HepG2 (cell line): ENCODE measurements at places on chromosomes 13 and 19.

DNA sequence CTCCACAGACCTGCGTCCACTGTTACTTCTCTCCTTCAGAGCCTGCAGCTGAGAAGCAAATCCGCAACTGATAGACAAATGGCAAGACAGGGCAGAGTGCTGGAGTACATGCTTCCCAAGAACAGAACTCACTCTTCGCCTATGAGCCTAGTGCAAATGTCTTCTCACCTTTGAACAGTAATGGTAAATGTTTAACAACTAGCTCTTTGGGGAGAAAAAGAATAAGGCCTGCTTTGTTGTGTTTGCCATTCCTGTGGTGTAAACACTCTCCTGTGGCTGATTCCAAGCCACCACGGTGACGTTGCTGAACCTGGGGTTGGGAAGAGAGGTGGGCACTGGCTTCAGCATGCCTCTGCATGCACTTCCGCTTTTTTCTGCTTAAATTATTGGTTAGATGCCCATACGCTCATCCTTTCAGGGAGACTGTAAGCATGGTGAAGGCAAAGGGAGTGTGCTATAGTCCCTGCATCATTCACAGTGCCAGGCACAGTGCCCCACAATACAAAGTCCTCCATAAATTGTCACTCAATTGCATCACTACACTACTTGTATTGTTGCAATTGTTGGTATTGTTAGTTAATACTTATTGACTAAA is 28.1 kb upstream of the GTF3A start:
- DNase-seq: peak; percentile 95

DNA sequence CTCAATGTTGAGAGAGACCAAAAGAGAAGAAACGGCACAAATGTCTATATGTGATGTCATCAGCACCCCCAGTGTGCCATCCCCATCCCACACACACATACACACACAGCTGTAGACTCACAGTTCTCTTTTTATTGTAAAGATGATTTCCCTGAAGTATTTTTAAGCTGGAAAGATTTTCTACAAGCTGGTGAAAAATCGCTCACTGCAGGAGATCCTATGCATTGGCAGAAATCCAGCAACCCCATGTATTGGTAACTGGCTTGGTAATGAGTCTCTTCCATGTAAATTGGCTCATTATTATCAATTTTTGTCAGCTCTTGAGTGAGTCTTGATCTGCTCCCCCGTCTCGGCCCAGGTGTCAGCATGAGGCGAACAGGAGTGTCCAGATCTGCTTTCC is 107.1 kb upstream of the UQCRFS1 start:
- DNase-seq: no peak

GRCh38 chr19:3125900-3126524 is 9.8 kb upstream of the GNA15 start:
- DNase-seq: peak; percentile 43

- DNase-seq: no peak
These were observed 212.5 kb upstream of the SOX1 start for GRCh38 chr13:111854403-111854802.

DNA sequence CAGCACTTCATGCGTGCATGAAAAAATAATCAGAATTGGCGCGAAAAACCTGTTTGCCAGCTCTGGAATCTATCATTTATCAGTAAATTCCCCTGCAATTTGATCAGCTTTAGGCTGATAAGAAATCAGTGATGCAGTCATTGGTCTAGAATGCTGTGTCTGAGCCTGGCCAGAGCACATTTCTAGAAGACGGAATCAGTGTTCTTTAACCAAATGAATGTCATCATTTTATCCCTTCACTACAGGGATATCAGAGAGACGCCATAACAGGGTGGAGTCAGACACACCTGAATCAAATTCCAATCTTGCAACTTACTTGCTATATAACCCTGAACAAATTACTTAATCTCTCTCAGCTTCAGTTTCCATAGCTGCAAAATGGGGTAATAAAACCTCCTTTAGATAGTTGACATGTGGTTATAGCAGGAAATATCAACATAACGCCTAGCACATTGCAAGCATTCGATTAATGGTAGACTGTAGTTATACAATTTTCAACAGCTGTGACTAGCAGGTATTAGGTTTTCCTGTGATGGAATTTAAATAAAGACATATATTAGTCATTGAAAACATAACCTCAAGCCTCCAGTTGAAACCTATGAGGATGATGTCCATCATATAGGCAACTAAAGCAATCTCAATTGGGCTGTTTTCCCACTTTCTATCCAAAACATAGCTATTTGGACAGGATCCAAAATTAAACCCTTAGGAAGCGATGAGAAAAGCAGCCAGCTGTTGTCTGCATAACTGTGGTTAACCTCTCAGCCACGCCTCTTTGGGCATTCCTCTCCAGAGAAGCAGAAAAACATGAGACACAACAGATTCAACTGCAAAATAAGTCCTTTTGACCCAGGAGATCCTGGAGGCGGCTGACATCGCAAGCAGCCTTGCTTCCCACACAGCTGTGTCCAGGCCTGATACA is 51.6 kb upstream of the UBL3 start:
- no peak for DNase-seq

GRCh38 chr19:46295401-46296201 is 1.2 kb upstream of the HIF3A start:
- no peak for DNase-seq

DNA sequence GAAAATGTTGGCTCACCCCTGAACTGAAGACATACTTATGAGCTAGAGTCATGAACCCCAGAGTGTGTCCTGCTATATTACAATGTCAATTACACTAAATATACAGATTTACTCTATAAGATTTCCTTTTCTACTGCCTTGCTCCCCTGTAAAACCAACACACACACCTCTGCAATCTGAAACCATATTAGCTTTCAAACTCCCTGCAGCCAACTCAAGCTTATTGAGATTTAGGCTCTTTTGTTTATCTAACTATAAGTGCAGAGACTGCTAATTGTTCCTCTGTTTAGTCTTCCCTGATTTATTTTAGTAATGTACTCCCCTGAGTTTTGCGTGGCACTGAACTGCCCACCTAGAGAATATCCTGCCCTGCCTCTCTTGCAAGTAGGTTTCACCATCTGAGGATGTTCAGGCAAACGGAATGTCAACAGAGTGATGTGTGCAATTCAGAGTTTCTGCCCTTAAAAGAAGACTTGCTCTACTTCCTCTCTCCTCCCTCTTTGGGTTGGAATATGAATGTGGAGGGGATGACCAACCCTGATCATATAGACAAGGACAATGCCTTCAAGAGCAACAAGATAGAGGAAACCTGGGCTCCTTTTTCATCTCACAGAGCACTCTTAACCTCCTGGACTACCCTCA is 22.3 kb downstream of the FAM216B start:
- DNase-seq: no peak

- no peak for DNase-seq
These were observed 44.4 kb downstream of the MTUS2 start for GRCh38 chr13:28864544-28864943.

DNA sequence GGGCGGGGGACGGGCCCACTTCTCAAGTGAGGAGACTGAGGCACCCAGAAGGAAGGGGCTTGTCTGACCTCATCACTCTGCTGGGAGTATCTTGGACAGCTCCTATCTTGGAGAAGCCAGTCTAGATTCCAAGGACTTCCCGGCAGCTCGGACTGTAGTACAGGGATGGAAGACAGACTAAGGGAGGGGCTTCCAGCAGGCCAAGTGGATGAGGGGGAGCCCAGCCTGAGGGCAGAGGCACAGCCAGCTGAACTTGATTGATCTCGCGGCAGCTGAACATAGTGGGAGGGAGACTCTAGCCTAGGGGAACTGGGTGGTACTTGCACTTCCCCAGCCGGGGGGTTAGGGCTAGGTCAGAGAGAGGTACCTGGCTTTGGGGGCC is 711 bp downstream of the CILP2 start:
- no peak for DNase-seq

DNA sequence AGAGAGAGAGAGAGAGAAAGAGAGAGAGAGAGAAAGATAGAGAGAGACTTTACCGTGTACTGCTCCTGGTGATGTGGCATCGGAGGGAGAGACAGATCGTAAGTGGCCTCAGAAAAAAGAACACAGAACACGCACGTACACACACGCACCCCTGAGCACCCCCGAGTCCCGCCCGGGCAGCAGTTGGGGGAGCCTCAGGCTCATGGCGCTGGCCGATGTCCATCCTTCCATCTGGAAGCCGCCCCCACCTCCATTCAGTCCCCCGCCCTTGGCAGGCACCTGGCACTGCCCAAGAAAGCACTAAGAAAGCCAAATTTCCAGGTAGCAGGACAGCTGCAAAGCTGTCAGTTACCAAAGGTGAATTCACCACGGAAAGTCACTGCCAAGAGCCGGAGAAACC is 116.9 kb downstream of the IER2 start:
- DNase-seq: no peak

- DNase-seq: peak; percentile 83
These were observed 7.6 kb downstream of the NUCB1 start for GRCh38 chr19:48907671-48908070.

- DNase-seq: no peak
These were observed 11.1 kb downstream of the ATP4B start for GRCh38 chr13:113646921-113647340.

GRCh38 chr19:13241231-13242104 is 91.3 kb downstream of the IER2 start:
- DNase-seq: no peak

DNA sequence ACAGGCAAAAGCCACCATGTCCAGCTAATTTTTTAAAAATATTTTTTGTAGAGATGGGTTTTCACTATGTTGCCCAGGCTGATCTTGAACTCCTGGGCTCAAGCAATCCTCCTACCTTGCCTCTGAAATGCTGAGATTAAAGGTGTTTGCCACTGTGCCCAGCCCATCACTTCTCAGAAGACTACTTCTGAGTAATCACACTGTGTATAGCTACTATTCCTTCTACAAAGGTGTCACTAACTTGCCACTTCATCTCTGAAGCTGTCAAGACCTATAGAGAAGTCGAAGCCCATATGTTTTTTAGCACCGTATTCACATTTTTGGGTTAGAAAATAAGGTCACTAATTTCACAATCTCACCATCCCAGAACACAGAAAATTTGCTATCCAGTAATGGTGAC is 36.0 kb upstream of the FNDC3A start:
- no peak for DNase-seq

- DNase-seq: no peak
These were observed 14.2 kb upstream of the PTBP1 start for GRCh38 chr19:782878-783668.

- DNase-seq: no peak
These were observed 491.3 kb downstream of the DIAPH3 start for GRCh38 chr13:59672445-59672844.

GRCh38 chr13:49348751-49349150 is 95.1 kb downstream of the CAB39L start:
- no peak for DNase-seq

DNA sequence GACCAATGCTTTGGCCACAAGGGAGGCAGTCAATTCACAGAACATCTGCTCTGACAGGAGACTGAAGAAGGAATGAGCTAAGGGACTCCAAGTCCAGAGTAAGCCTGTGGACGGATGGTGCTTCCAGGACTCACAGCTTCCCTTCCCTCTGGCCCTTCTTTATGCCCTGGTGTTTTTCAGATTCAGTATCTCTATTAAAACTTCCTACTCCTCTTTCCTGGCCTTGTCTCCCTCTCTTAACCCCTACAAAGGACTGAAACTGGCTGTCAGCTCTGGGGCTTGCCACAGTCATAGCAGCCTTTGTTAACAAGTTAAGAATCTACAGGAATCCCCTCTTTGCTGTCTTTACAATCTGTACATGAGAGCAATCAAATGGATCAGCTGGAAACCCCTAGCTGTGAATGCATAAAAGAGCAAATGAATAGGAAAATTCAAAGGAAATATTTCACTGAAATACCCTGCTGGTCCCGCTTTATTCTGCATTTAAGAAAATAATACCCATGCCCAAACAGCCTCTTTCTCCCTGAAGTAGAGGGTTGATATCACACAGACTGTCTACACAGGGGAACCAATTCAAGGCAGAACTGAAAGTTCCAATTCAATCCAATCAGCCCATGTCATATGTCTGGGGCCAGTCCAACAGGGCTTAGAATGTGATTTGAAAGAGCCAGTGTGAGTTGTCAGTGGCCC is 192.3 kb downstream of the MZT1 start:
- DNase-seq: no peak

- DNase-seq: no peak
These were observed 705.6 kb upstream of the MIR17HG start for GRCh38 chr13:90641884-90642283.

DNA sequence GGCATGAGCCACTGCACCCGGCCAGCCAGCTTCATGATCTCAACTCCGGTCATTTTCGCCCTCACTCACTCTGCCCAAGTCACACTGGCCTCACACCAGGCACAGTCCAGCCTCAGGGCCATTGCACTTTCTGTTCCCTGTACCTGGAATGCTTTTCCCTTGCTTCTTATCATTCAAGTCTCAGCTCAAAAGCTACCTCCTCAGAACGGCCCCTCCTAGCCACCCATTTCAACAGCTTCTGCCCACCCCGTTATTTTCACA is 2.5 kb upstream of the TLE2 start:
- DNase-seq: no peak

GRCh38 chr13:59527500-59527899 is 636.2 kb downstream of the DIAPH3 start:
- no peak for DNase-seq

- no peak for DNase-seq
These were observed 146.2 kb downstream of the ABCC4 start for GRCh38 chr13:95155093-95155492.

DNA sequence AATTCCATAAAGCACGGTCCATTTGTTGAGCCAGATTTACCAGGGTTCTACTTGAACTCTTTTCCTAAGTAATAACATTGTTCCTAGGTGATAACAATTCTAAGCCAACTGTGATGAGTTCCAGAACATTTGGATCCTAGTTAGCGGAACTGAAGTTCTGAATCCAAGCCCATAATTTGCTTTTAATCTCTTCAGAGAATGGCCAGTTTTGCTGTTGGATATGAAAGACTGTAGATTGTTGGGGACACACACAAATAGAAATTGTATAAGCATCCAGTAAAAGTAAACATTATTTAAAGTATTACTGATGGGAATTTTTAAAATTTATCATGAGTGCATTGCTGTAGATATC is 27.3 kb upstream of the STARD13 start:
- no peak for DNase-seq

DNA sequence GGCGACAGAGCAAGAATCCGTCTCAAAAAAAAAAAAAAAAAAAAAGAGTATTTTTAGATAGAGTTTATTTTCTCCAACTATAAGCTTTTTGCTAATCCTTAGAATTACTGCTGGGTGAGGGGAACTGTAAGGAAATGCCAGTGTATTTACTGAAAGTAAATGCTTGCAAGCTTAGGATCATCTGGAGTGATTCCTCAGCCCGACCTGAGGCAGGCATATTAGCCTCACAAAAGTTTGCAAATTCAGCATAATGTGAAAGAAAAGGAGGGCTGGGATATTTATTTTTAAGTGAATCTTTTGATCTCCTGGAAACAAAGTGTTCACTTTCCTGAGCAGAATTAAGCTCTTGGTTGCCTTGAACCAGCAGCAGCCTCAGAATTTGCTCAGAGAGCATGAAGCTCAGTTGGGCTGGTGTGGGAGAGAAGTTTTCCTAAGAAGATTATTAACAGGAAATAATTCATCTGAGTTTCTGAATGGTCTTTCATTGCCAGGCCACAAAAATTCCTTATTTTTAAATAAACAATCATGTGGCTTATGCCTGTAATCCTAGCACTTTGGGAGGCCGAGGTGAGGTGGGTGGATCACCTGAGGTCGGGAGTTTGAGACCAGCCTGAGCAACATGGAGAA is 24.7 kb upstream of the SPATA13 start:
- no peak for DNase-seq
